ENCODE measurements at places on chromosomes 13 and 19.

DNA sequence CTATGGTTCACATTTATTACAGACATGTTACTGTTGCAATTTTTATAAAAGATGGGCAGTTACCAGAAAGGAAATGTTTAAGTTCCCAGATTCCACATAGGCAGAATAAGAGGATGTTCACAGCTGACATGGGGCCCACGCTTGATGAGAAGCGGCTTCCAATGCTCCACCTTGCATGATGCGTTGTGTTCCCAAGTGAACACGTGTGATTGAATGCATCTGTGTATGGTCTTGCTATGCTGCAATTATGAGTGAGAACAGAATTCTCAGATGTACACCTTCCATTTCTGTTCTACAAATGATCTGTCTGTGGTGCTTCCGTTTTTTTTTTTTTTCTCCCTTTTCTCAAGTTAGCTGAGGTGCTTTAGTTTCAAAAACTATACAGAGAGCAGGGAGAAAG is 15.5 kb downstream of the UPF3A start:
- DNase-seq = no peak

GRCh38 chr13:19606152-19606551 is 27.3 kb upstream of the MPHOSPH8 start:
- no peak for DNase-seq

DNA sequence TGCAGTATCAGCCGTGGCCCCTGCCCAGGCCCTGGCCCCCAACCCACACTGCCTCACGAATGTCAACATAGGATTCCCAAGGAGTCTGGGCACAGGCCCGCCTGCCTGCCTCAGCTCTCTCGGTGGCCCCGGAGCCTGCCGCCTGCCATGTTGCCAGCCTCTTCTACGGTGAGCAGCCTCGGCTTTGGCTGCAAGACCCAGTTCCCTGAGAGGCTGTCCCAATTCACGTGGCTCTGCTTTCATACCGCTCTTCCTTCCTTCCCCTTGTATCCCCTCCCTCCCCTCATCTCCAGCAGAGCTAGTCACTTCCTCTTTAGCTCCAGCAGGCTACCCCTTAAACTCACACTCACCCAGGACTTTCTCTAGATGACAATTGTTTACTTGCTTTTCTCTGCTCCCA is 42.7 kb downstream of the SERP2 start:
- no peak for DNase-seq

- DNase-seq = no peak
Observed at GRCh38 chr13:22451327-22451741, 729.4 kb upstream of the SGCG start.

GRCh38 chr19:45847663-45848062 is 15.3 kb downstream of the SYMPK start:
- no peak for DNase-seq

DNA sequence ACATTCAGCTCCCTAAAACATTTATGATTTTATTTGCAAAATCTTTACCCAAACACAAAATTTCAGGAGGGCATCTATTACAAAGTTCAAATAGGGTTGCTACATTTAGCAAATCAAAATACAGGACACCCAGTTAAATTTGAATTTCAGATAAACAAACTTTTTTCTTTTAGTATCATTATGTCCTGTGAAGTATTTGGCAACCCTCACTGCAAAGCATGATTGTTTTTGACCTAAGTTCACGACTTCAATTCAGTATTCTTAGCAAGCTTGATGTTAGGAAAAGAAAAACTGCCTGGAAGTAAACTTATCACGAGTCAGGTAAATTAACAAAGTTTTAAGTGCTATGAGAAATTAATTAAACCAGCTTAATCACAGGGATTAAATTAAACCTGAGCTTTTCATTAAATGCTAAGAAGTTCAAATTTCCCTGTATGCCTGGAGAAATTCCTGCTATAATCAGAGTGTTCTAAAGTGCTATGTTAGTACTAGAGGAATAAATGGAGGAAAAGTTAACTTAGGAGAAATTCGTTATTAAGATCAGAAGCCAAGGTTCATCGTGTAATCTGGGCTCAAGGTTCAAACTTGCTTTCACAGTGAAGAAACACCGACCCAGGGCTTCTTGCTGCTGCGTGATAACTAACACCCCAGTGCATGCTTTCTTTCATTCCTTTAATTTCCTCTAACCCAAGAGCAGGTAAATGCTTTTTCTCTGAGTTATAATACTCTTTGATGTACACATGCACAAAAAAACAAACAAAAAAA is 298.1 kb downstream of the FOXO1 start:
- DNase-seq = no peak

DNA sequence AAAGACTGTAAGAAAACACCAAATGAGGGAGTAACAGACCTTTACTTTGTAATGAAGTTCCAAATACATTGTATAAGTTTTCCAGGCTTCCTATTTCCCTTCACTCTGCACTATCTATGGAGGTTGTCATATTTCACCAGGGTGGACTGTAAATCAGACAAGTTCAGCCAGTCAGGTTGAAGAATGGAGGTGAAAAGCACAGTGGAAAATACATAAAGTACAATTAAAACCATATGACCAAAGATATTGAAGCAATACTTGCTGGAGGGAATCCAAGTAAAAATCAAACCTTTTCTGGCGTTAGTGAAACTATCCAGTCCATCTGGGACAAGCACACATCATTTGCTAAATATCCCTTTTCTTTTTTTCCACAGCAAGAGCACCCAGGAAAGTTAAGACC is 3.2 kb downstream of the LHFPL6 start:
- DNase-seq = no peak

DNA sequence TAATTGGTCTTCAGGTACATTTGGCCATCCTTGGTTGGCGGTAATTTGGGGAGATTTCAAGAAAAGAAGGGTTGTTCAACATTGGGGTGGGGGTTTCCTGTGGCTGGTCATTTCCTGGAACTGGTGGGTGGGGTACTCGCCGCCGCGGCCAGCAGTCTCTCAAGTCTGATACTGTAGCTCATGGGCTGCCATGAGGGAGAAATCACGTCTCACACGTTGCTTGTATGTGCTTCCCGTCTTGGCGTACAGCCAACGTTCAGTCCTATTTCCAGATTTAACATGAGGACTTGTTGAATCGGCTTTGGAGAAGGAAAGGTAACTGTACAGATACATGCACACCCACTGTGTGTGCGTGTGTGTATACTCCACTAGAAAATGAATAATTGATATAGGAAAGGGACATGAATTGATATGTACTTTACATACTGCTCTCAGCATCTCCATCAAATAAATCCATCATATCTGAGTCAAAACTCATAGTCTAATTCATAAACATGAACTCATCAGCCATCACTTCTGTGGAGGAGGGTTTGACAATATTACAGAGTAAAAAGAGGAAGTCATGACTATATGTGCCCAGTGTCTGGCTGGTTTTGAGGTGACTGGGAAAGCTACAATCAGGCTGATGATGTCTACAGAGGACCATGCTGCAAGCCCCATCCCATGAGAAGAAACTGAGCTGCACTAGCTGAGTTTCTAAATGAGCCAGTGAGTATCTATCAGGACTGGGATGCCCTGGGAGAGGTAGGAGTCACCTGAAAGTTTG is 418.1 kb downstream of the TSHZ3 start:
- no peak for DNase-seq

DNA sequence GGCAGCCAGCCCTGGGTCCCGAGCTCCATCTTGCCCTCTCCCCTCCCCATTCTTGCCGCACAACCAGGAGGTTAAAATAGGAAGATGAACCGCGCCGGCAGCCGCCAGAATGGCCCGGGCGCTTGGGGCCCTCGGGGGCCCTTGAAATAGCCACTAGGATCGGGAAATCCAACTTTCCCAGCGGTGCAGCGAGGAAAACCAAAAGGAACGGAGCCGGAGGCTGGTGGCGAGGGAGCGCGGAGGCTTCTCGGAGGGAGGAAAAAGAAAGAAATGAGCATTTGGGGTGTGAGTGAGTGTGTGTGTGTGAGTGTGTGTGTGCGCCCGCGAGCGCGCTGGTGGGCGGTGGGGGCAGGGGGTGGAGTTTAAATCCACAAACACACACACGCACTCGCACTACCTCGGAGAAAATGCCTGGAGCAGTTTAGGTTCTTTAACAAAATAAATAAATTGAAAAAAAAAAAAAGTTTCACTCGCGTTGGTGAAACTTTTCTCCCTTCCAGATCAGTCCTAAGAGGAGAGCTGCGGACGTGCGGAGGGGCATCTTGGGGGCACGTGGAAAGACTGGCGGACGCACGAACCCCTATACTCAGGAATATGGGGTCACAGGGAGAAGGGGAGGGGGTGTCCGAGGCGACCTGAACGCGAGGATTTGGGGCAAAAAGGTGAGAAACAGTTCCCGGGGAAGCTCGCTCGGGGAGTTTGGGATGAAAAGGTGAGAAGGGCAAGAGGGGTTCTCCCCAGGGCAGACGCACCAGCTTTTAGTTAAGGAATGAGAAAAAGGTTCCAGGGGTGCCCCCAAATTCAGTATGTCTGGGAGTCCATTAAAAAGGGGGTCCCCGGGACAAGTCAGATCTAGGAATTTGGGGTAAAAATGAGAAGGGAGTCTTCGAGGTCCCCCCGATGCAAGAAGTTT is 1.3 kb downstream of the RFX2 start:
- peak; percentile 63 for DNase-seq

GRCh38 chr13:75341028-75341427 is 140.9 kb downstream of the TBC1D4 start:
- no peak for DNase-seq

DNA sequence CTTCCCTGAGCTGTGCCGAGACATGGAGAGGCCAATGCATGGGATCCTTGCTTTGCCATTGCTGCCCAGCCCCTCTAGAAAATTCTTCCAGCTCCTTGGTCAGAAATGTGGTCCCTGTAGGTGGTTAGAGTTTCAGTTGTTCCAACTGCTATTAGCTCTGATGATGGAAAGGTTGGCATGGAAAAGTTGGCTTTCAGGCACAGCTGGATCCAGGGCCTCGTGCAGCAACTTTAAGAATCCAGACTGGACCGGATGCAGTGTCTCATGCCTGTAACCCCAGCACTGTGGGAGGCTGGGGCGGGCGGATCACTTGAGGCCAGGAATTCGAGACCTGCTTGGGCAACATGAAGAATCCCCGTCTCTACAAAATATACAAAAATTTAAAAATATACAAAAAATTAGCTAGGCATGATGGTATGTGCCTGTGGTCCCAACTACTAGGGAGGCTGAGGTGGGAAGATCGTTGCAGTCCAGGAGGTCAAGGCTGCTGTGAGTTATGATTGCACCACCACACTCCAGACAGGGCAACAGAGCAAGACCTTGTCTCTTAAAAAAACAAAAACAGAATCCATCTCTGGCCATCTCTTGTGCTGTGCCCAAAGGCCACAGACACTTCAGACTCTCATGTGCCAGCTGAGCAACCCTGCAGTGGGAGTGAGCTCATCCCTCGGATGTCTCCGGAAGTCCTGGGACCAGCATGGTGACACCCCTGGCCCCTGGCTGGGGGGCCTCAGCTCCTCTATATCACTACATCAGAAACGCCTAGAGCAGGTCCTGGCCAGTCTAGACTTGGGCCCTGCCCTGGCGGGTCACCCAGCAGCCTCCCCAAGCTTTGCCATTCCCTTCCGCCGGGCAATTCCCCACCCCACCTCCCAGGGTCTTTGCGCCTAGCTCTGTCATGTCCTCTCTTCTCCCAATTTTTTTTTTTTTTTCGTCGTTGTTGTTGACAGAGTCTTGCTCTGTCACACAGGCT is 16.8 kb downstream of the MEX3D start:
- no peak for DNase-seq

DNA sequence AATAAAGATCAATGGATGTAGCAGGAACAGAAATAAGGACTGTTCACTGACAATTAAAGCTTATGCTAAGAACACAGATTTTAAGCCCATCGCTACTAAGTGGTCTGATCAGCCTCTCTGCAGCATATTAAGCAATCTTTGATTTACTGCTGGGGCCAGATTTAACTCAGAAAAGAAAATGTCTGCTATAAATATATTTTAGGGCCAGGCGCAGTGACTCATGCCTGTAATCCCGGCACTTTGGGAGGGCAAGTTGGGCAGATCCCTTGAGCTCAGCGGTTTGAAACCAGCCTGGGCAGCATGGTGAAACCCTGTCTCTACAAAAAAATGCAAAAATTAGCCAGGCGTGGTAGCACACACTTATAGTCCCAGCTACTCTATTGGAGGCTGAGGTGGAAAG is 43.0 kb downstream of the METTL21C start:
- DNase-seq = no peak

- peak; percentile 84 for DNase-seq
Observed at GRCh38 chr19:46542428-46543230, 47.0 kb upstream of the PNMA8B start.

- DNase-seq = peak; percentile 45
Observed at GRCh38 chr13:28100150-28101121, at the start of gene FLT3. TSS of gene FLT3 (minus strand) at chr13:28100576. CDS start at chr13:28100510, 66 bp downstream.

DNA sequence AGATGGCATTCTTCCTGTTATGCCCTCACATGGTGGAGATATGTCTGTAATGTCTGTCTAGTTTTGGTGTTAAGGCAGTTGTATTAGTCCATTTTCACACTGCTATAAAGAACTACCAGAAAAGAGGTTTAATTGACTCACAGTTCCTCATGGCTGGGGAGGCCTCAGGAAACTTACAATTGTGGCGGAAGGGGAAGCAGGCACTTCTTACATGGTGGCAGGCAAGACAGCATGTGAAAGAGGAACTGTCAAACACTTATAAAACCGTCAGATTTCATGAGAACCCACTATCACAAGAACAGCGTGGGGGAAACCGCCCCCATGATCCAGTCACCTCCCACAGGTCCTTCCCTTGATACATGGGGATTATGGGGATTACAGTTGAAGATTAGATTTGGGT is 3.2 kb downstream of the ZNF441 start:
- DNase-seq = no peak

GRCh38 chr13:29937841-29938240 is 87.4 kb upstream of the UBL3 start:
- peak; percentile 71 for DNase-seq

GRCh38 chr13:113448885-113449692 is 4.2 kb downstream of the ADPRHL1 start:
- DNase-seq = peak; percentile 53

DNA sequence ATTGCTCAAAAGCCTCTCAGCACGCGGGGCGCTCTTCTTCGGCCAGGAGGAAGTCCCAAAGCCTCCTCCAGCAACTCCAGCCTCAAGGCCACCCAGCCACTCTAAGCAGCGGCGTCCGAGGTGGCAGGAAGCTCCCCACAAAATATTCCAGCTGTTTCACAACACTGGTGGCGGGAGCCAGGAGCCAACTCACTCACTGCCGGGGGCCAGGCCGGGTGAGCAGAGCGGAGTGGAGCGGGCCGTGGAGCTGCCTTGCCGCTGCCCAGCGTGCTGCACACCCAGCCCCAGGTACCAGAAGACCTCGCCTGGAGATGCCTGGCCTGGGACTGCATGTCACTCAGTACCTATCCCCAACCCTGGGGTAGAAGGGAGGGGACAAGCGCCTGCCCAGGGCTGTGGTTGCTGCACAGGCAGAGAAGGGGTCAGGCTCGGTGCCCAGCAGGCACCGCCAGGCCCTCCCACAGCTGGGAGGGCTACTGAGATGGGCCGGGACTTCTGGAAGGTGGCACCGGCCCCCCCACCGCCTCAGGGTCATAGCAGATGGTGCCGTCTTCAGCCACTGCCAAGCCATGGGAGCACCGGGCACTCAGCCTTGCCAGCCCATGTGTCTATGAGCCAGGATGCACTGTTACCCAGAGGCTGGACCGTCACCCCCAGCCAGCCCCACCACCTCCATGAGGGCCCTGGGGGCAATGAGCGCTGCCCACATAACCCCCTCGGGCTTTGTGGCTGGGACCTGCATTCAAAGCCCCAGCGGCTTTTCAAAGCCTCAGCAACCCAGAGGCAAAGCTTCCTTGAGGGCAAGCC is 59.2 kb downstream of the MLLT1 start:
- DNase-seq = no peak

Data from CD4-positive, CD25-positive, alpha-beta regulatory T cell (primary cell).